NCI-H2081 treated with DMSO at 0.1 percent for 48 hours (cell line): ENCODE measurements at places on chromosomes 1 and 21.

- no peak for DNase-seq
Measured at GRCh38 chr1:205191622-205192021, 19.9 kb downstream of the DSTYK start.

DNA sequence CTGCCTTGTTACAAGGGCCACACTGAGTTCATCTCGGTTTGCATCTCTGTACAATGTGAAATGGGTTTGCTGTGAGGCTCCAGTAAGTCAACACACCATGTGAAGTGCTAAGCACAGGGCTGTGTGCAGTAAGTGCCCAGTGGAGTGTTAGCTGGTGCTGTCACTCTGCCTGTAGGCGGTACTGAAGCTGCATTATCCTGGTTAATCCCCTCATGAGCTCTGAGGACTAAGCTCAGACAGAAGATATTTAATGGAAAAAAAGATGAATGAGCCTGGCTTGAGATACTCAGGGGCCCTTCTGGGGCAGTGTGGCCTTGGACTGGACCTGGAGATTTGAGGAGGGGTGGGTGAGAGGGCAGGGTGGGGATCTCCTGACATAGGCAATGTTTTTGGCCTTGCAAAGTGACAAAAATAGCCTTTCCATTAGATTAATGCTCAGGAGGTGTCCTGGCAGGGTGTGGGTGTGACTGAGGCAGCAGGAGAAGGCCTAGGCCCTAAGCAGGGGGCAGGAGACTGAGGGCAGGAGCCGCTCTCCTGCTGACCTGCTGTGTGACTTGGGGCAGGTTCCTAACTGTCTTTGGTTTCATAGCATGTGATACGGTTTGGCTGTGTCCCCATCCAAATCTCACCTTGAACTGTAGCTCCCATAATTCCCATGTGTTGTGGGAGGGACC is 570.5 kb downstream of the PTPRU start:
- no peak for DNase-seq

- DNase-seq: no peak
Measured at GRCh38 chr1:27779122-27779521, 6.1 kb downstream of the STX12 start.

- DNase-seq: no peak
Measured at GRCh38 chr1:20386323-20387081, 95.8 kb downstream of the VWA5B1 start.

DNA sequence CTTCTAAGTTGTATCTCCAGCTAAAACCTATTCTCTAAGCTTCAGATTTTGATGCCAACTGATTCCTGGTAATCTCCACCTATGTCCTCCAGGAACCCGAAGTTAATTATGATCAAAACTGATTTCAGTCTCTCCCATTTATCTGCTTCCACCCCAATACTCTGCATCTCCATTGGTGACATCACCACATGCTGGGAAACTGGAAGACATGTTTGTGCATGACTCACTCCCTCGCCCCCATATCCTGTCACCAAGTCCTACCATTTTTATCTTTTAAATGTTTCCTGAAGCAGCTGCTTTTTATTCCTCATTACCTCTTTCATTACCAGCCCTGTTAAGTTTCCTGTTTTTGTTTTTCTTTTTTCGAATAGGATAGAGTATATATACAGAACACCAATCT is 228.5 kb downstream of the LRRC40 start:
- DNase-seq: no peak

DNA sequence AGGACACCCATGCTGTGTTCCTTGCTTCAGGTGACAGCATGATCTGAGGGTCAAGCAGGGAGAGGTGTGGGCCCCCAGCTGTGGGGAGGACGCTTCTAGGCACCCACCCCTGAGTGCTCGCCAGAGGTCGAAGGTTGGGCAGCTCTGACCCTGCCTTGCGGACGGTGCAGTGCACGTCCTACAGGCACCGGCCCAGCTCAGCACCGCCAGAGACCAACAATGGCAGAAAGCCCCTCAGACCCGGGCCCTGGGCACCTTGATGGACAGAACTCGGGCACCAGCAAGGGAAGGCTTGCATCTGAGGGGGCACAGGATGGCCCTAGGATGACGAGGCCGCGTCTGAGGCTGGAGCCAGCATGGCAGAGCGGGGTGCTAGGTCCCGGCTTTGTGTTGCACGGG is 24.7 kb downstream of the NADK start:
- no peak for DNase-seq

- no peak for DNase-seq
Measured at GRCh38 chr21:45581322-45581712, 39.1 kb upstream of the SLC19A1 start.

GRCh38 chr1:202317941-202318925 is 23.5 kb downstream of the UBE2T start:
- no peak for DNase-seq

DNA sequence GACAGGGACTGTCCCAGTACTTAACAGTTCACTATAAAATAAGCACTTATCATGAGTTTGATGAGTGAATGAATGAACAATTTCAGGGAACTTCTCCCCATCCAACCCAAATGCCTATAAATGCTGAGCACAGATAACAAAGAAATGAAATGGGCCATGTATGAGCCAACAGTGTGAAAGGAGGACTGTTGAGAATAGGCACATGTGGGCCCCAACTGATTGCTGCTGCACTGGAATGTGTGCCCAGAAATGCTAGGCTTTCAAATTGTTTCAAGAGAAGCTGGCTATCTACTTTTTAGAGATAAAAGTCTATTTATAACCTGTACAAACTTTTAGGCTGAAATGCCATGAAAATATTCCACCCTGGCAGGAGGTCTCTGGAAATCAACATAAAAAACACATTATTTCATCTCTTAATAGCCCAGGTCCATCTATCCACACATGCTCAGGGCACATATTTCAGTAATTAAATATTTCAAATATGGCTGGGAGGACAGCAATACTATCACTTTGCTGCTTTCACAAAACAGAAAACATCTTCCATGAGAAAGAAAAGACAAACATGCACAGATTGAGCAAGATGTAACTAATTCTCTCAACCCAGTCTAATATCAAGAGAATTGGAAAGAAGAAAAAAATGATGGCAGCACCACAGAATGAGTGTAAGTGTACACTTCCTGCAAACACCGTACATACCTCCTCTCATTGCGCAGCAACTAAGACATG is 49.8 kb downstream of the COLGALT2 start:
- no peak for DNase-seq

- DNase-seq: no peak
Measured at GRCh38 chr1:31102501-31102950, 37.0 kb upstream of the PUM1 start.

GRCh38 chr1:17370618-17371017 is 1.4 kb upstream of the PADI6 start:
- no peak for DNase-seq

GRCh38 chr1:31524186-31524901 is 52.0 kb upstream of the TINAGL1 start:
- DNase-seq: no peak

- DNase-seq: no peak
Measured at GRCh38 chr1:201041011-201041410, 17.5 kb upstream of the KIF21B start.

DNA sequence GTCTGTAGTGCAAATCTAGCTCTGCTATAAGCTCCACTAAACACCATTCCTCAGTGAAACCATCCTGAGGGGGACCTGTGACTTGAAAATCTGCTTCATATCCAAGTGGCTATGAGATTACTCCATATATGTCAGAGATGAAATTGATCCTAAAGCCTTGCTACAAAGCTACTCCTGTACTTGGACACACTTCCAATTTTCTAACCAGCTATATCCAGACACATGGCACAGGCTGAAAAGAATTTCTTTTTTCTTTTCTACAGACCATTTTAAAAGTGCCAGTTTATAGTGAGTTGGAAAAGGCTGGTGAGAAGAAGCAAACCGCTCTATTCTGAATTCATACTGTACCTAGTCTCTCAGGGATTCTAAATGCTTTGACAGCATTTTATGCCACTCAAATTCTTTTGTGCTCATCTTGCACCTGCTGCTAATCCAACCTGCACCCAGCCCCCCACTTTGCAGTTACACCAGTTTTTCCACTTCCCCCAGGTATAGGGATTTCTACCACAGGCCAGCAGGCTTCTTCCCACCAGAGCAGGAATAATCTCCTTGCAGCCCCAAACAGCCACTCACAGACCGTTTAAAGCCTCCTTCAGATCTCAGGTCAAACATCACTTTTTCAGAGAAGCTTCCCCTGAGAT is 112.5 kb downstream of the RERE start:
- no peak for DNase-seq

- no peak for DNase-seq
Measured at GRCh38 chr1:222555992-222556615, 8.2 kb upstream of the HHIPL2 start.

DNA sequence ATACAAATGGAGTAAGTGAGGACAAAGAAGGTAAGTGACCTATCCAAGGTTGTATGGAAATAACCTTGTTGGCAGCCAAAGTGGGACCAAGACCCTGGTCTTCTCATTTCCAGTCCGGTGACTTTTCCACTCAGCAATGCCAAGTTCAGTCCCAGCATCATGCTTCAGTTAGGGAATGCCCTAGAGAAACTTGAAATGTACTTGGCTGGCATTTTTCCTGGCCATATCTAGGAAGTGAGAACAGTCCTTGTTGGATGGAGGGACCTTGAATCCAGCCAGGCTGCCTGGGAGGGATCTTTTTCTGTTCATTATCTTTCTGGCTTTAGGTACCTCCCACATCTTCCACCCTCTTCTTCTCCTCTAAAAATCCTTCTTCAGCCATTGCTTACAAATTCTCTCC is 76.8 kb upstream of the UBE2U start:
- no peak for DNase-seq

DNA sequence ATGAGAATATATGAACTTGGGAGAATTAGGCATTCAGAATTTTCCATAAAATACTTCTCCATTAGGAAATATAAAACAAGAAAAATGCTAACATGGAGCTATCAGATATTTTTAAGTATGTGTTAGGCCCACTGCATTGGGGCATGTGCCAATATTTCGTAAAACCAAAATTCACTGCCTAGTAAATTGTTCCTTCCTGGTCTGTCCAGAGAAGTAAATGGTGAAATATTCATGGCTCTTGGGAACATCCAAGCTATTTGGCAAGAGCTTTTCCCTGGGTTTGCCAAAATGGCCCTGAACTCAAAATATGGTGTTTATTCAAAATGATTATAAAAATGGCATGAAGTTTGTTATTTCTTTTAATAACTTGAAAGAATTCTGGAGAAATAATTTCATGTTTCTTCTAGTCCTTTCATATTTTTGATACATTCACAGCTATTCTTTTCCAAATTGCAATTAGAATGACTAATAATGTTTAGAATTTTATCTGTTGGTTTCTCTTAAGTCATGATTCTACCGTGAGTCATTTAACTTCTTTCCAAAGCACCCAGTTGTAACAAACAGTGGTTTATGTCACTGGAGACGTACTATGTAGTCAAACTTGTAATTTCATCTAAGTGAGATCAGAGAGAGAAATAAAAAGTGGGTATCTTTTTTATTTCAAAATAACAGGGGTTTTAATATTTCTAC is 25.7 kb upstream of the SLC19A2 start:
- DNase-seq: no peak

DNA sequence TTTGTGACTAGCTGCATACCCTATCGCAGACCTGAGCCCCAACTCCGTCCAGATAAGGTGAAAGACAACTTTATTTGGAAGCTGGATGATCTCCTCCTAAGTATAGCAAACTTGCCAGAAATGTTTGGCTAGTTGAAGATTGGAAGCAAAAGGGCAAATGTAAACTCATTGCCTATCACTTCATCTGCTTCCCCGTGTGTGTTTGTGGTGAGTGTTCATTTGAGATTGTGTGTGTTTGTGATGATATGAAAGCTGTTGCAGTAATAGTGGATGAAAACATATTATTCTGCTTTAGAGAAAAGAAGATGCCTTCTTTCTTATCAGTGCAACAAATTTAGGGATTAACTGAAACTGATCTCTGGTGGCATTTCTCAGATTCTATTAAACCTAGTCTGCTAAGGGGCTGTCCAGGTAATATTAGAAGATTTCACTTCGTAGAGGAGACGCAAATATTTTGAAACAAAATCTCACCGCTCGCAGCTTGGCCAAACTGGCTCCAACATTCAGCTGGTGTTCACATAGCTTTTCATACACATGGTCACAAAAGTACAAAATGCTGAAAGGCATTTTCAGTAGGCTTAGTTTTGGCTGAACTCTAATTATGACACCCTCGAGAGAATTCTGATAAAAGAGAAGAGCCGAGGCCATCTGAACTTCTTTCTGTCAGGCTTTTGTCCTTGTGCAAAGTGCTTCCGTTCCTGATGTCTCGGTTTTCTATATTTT is 1.1 kb downstream of the TBX19 start:
- no peak for DNase-seq

GRCh38 chr1:204065986-204066300 is 7.0 kb upstream of the SOX13 start:
- no peak for DNase-seq

DNA sequence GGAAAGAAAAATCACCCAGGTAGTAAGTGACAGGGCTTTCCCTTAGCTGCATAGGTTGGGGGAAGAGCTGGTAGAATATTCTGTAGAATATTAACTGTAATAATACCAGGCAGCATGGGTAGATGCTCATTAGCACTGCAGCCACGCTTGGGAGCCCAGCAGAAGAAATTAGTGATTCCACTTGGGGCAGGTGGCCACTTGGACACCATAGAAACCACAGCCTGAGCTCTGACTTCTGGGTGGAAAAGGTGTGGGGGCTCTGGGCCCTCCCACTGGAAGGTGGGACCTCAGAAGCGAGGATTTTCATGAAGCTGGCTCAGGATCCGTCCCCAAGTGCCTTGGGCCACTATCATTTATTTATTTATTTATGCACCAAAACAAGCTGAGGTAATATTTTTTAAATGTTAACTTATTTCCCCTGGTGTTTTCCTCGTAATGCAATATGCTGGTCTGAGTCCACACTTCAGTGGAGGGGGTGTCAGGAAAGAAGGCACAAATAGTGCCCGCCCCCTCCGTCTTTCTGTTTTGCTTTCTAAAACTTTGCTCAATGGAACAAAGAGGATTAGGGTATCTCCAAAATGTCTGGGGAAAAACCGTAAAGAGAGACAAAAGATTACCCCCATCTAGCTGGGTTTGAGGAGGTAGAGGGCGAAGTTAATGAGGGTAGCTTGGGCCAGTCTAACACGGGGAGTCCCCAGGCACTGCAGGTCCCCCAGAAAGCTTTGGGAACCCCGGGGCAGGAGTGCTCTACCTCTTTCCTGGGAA is 75.2 kb upstream of the GADD45A start:
- DNase-seq: no peak

DNA sequence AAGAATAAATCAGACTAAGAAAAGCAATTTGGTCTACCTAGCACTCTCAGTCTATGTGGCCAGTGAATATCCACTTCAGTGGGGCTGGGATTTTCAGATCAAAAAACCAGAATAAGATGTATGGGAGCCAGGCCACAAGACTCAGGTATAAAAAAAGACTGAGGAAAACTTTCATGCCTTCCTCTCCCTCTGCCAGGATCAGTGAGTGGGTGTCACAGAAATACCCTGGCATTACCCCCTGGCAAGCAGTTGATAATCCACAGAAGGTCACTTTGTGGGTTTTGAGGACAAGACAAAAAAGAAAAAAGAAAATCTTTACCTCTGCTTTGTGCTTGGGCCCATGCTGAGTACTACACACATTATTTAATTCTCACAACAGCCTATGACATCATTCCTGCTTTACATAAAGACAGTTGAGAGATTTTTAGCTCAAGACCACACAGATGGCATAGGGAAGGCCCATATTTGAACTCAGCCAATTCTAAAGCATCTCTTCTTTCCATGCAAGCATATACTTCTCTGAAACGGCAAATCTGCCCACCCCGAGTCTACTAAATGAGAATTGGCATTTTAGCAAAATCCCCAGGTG is 57.6 kb downstream of the DESI2 start:
- no peak for DNase-seq

GRCh38 chr1:161241682-161242081 is 3.7 kb upstream of the NR1I3 start:
- DNase-seq: no peak
